ENCODE measurements at places on chromosomes 6 and 20.

- DNase-seq, result no peak
Observed at GRCh38 chr20:57682184-57683101, 27.4 kb downstream of the PMEPA1 start.

- DNase-seq, result no peak
Observed at GRCh38 chr20:10133532-10133931, 85.1 kb upstream of the SNAP25 start.

GRCh38 chr6:143471822-143472221 lies 21.2 kb downstream of the PEX3 start:
- DNase-seq, result no peak

- DNase-seq, result no peak
Observed at GRCh38 chr6:31882344-31882743, 3.5 kb upstream of the SLC44A4 start.

DNA sequence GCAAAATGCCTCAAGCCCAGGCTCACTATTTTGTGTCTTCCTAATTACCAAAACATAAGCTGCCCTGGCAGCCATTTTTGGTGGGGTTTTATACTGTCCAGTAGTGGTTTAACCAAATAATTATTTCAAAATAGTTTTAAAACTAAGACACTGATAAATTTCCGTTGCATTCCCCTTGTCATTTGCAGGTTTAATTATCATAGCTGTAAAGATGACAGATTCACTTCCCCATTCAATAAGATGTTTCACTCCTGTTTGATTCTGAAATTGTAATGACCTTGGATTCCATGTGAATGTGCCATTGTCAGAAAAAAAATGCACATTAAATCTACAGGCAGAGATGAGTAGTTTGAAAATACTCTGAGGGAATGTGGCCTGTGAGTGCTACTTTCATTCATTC lies 172.0 kb downstream of the COL9A1 start:
- no peak for DNase-seq

- DNase-seq, result no peak
Observed at GRCh38 chr6:32974016-32974333, 5.6 kb downstream of the BRD2 start.

DNA sequence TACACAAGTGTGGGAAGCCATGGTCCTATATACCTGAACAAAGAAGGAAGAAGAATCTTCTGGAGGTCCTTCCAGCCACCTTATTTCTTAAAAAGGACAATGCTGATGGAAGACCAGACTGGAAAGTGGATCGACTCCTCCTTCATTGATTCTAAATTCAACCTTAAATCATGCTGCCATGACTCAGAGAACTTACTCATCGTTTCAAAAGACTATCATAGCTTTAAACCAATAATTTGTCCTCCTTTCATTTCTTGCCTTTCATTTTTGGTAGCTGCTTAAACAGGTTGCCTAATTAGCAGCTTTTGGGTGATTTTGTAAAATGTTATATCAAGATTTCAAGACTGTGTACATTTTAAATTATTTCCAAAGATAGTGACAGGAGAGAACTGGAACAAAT lies 60.8 kb downstream of the RTN4IP1 start:
- DNase-seq, result no peak

DNA sequence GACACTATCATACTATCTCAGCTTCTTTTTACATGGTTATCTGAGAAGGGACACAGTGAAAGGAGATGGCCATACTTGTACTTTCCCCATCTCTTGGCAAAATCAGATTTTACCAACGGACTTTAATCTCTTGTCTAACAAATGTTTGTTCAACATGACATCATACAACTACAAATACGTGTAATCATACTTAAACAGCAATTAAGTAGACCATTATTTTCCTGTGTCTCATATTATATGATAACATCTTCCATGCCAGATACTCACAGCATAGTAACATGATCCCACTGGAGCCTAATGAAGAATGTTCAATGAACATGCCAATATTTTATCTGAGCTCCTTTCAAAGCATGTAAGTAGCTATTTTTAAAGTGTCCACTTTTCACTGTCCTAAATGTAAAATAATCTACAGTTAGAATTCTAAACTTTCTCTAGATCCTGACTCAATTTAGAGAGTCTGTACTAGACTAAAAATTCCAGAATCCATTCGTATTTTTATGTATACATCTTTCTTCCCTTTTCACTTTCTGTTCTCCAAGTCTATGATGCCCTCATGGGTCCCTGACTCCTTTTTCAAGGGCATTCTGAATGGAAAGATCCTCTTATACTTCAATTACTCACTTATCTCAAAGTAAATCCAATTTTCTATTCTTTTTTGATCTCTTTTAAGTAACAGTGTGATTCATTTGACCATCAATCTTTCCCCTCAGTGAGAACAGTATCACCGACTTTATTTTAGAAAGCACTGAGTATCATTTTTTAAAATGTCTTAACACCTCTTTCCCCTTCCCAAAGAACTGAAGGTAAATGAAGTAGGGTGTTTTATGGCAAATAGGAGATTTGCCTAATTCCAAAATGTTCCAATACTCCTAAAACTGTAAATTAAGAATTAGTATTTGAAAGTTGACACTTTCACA lies 133.5 kb downstream of the CDK19 start:
- no peak for DNase-seq

GRCh38 chr6:487956-488355 lies 96.4 kb downstream of the IRF4 start:
- DNase-seq, result no peak

DNA sequence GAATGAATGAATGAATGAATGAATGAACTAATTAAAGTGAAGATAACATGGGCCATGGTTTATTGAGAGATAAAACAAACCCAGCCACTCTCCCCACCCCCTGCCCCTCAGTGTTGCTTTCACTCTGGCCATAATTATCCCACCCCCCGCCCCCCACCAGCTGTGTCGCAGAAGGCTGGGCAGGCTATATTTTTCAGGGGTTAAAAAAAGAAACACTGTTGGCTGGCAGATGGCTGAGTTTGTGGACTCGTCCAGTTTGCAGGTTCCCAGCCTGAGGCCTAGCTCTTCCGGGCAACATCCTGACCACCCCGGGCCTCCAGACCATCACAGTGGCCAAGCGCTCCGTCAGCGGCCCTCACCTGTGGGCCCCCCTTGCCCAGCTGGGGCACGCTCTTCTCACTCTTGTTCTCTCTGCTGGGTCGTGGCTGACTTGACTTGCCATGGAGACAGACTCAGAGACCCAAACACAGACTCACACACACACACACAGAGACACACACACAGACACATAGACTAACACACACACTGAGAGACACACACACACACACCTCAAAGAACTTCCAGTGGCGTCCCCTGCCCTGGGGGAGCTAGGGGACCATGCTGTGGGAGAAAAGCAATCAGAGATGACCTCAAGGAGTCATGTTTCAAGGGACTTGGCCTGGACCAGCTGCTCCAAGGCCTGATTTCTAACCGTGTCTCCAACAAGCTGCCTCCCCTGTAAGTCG lies 2.2 kb upstream of the GRM4 start:
- no peak for DNase-seq
